ENCODE measurements at places on chromosomes 7 and 10.
A peak's percentile ranks its signal among the peaks of the same experiment; 100 is the strongest.

DNA sequence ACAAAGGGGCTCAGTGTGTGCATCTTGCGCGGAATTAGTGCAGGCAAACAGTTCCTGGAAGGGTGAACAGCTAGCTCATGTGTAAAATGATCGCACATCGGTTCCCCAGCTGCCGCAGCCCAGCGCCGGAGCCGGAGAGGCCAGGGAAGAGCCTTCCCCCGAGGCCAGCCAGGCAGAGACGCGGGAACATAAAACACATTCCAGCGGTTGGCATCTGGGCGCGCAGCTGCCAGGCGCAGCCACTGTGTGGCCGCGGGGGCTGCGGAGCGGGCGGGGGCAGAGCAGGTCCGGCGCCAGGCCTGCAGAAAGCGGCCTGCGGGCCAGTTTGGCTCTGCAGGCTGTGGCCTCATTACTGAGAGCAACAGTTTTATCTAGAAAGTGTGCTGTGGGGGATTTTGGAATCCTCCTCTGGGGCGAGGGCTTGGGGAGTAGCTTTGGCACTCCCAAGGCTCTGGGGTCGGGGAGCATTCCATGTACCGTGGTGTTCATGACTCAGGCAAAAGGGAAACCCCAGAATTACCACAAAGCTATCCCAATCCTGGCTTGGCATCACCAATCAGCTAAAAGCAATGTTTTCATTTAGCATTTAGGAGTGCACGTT lies 74.3 kb downstream of the SAMD9 start:
- peak; percentile 33 for DNase-seq

DNA sequence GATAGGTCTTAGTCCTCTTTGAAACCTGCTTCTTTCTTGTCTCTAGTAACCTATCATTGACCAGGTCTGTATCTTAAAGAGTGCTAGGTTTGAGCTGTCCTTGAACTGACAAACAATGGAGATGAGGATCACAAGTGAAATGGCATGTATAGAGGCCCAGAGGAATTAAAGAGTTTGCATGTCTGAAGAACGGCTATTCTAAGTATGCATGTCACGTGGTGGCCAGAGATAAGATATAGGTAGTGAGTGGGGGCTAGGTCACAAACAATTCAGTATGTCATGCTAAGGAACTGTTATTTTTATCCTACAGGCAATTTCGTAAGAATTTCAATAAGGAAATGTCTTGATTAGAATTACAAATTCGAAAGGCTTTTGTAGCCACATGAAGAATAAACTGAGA lies 95.3 kb downstream of the SUGCT start:
- DNase-seq, result no peak

DNA sequence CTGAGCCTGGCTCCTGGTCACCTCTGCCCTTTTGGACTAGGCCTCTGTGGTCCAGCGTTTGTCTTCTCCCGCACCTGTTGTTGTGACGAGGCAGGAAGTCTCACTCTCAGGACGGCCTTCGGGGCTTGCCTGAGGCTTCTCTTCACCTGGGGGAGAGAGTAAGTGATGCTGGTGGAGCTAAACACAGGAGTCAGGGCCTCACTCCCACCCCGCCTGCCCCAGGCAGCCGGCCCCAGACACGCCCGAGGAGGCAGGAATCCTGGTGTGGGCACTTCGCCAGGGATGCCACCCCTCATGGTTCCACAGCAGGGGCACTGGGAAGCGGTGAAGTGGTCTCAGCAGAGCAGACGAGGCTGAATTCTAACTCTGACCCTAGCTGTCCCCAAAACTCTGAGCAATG lies 42.4 kb downstream of the IL2RA start:
- DNase-seq, result no peak

GRCh38 chr7:25820432-25821040 lies 331.5 kb upstream of the NFE2L3 start:
- no peak for DNase-seq

DNA sequence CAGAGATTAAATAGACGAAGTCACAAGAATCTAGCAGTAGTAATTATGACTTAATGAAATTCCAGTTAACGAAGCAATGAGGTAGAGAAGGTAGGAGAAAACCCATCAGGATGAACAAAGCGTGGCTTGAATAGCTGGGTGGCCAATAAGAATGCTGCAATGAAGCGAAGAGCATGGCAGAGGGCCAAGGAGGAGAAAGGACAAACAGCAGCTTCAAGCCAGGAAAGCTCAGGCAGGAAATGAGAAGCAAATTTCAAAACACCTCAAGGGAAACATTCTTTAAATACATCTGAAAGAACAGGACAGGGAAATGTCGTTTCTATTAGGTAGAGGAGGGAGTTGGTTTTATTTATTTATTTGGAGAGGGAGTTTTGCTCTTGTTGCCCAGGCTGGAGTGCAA lies 122.5 kb downstream of the KIAA1217 start:
- peak; percentile 49 for DNase-seq

- peak; percentile 30 for DNase-seq
These were observed 495.1 kb downstream of the AUTS2 start for GRCh38 chr7:70093205-70093904.

- DNase-seq, result no peak
These were observed 3.0 kb upstream of the PILRA start for GRCh38 chr7:100370303-100370702.

- no peak for DNase-seq
These were observed 118.9 kb upstream of the EGR2 start for GRCh38 chr10:62935022-62935421.

GRCh38 chr7:103343332-103343731 lies 1.2 kb downstream of the DNAJC2 start:
- DNase-seq, result no peak

DNA sequence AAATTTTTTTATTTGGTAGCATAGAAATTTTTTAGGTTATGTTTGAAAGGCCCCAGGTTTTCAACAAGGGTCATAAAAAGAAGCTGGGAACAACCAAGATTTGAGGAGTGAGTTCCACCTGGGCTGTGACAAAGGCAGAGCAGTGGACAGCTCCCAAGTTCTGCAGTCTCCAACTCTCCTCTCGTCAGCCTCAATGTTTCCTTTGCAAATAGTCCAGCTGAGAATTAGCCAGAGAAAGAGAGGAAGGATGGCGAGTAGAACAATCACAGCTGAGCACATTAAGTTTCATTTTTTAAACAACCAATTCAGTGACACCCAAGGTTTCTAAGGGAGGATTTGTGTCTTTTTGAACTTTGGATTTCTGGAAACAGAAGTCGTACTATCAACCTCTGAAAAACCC lies 143.2 kb downstream of the NRCAM start:
- DNase-seq, result no peak

DNA sequence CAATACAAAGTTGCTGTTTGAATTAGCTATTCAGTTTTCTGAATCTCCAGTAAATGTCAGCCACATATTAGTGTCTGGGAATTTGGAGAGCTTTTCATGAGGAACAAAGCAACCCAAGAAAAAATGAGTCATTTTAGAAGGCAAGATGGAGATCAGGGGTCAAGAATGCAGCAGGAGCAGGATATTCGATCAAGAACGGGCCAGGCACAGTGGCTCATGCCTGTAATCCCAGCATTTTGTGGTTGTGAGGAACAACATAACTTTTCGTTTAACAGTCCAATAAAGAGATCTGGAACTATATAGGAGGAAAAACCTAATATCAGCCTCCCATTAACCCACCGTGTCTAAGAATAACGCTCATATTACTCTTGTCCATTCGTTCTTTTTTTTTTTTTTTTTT lies 600.5 kb downstream of the MAGI2 start:
- DNase-seq, result no peak

GRCh38 chr7:139630643-139631519 lies 107.4 kb downstream of the CLEC2L start:
- DNase-seq, result no peak

DNA sequence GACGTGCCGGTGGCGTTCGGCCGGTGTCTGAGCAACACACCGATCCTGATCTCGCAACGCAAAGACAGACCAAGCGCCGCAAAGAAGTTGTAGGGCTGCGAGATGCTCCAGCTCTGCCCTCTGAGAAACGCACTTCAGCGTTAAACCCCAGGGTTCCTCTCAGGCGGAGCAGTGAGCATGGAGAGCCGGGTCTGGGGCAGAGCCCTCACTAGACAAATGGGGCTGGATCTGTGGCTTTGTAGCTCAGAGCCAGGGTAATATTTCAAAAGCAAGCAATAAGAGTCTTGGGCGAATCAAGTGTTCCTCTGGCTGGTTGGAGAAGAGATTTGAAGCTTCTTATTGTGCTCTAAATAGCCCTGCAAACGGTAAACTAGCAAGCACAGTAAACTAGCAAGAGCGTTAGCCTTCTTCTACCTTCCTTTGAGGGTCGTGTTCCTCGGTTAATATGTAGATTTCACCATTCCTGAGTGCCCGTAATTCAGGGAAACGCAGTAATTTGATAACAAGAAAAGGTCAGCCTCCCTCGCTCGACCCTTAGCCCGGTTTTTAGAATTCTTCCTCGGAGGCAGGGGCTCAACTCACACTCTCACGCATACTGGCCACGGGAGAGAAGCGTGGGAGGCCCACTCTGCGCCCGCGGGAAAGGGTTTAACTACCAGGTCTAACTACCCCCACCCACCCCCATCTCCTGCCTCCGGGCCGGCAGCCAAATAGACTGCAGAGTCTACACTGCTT lies 6.7 kb downstream of the SKAP2 start:
- no peak for DNase-seq

DNA sequence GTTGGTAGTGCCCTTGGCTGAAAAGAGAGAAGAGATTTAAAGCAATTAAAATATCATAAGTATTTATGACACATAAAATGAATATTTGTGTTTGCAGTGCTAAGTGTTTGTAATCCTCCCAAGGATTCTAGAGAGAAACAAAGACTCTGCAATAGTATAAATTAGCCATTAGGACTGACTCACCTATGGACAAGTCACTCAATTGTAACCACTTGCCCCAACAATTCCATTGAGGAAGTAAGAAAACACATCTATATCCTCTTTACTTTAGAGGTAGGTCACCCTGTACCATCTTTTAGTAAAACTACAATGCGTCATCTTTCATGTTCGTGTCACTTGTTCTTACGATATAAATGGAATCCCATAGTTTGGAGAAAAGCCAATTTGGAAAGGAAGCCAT lies 85.7 kb upstream of the INHBA start:
- DNase-seq, result no peak

DNA sequence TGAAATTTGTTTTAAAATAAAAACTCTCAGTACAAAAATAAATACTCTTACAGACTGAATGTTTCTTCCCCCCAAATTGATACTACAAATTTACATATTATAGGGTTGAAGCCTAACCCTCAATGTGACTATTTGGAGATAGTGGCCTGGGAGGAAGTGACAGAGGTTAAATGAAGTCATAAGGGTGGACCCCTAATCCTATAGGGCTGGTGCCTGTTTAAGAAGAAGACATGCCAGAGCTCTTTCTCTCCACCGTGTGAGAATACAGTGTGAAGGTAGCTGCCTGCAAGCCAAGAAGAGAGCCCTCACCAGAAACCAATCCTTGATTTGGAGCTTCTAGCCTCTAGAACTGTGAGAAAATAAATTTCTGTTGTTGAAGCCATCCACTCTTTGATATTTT lies 67.6 kb downstream of the MCU start:
- no peak for DNase-seq

GRCh38 chr10:88361995-88362807 lies 220.9 kb downstream of the RNLS start:
- DNase-seq, result no peak

- no peak for DNase-seq
These were observed 50.8 kb downstream of the RBM20 start for GRCh38 chr10:110694820-110695538.
